ENCODE measurements at places on chromosomes 11 and 22.
A peak's percentile ranks its signal among the peaks of the same experiment; 100 is the strongest.

DNA sequence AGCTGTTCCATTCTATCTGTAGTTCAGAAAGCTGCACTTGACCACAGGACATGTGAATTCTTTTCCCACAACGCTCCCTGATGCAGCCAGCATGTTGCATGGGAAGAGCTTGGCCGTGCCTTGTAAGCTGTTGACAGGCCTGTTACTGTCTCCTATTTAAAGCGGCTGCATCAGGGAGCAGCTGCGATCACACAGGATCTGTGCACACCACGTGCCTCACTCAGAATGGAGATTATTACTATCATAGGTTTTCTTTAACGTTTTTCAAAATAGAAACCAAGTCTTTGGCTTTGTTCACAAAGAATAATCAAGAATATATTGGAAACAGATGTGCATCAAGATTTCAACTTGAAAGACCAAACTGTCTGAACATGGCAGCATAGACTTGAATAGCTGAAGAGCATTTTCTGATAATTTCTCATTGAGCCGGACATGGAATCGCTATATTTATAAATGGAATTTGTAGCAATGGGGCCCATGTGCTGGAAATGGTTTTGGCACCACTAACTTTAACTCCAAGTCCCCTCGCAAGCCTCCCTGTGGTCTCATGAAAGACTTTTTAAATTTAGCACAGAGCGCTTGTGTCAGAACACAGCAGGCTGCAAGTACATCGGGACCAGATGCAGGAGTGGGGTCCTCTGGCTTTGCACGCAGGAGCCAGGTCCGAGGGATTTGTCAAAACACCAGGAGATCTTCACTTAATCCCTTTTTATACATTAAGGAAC is 40.8 kb upstream of the MYO18B start:
- peak; percentile 97 for DNase-seq

GRCh38 chr11:127376301-127376700 is 375.7 kb upstream of the KIRREL3 start:
- peak; percentile 86 for DNase-seq

DNA sequence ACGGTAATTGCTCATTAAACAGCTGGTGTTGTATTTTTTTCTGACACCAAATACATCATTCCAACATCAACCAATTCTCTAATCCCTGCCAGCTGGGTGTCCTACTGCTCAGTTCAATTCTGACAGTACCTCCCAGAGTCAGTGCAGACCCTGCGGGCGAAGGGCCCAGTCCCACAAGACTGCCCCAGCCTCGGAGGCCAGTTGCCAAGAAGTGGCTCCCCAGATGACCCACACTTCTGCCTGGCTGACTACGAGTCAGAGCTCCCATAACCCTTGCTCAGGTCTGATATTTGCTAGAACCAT is 147.2 kb downstream of the CTTN start:
- DNase-seq: no peak

DNA sequence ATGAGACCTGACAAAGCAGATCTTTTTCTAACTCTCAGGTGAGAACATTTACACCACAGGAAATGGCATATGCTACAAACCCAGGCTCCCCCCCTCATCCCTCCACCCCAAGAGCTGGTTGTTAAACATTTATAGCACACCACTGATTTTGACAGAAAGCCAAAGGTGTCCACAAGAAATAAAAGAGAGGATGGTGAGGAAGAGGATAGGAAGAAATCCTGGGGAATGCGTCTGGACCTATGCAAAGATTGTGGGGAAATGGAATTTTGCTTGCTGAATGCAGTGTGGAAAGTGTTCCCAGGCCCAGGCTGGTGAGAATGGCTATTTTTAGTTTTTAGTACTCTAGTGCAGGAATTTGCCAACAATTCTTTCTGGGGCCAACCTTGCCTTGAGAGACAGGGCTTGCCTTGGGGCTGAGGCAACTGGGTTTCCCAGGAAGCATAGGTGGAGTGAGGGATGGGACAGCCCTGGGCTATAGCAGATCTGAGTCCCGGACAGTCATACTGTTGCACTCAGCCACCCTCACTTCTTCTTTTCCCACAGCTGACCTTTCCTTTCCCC is 163.9 kb downstream of the ADAMTS15 start:
- no peak for DNase-seq

GRCh38 chr11:1825039-1825740 is 9.6 kb upstream of the SYT8 start:
- DNase-seq: peak; percentile 61

- DNase-seq: no peak
Observed at GRCh38 chr11:76935042-76935441, 74.3 kb downstream of the ACER3 start.
